ENCODE measurements at places on chromosomes 11 and 22.

DNA sequence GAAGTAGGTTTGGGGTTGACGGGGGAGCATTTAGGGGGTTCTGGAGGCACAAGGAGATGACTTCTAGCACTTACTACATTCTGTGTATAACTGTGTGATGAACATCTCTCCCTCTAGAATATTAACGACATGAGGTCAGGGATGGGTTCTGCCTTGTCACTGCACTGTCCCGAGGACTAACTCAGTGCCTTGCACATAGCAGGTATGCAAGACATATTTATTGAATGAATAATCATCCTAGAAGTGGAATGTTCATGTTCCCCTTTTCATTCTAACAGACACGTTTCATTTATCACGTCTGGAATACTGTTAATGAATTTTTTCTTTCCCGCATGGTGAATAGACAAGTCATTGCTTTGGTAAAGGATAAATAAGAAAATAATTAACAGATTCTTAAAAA is 12.6 kb downstream of the SYT13 start:
- no peak for DNase-seq

DNA sequence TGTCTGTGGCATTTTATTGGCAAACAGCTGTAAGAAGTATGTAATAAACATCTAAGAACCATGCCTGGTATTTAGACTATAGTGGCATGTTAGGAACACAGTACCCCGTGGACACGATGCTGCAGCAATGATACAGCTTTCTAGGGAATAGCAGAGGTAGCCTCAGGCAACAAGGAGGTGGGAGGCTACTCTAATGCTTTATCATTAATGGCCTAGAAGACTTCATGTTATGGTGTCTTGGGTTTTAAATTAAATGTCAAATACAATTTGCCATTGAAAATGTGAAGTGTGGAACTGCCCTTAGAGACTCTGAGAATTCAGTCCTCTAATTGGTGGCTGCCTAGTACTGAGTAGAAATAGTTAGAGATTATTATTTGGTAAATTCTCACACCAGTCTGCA is 516.9 kb downstream of the CNTN5 start:
- no peak for DNase-seq

GRCh38 chr11:103228807-103229206 is 119.6 kb downstream of the DYNC2H1 start:
- no peak for DNase-seq

- peak; percentile 15 for DNase-seq
Observed at GRCh38 chr22:36257308-36257707, 4.4 kb downstream of the APOL1 start.

DNA sequence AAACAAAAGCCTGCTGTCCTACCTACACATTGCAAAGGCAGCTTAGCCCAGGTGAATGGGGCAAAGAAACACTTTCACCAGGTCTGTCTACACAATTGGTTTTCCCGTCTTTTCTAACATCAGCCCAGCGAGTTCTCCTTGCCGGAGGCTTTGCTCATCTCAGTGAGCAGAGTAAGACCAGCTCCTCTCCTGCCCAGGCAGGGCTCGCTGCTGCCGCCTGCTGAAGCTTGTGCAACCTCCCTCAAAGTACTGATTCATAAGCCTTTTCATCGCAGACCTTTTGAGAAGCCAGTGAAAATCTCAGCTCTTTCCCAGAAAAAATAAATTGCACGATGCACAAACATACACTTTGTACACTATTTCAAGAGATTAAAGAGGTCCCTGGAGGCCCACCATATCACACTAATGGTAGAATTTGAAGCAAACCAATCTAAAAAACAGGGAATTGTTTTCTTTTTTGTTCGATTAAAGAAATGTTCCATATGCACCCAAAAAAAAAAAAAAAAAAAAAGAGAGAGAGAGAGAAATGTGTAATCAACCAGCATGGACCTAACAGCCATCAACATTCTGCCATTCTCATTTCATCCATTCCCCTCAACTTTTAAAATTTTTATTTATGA is 328.1 kb upstream of the MPPED2 start:
- peak; percentile 35 for DNase-seq

DNA sequence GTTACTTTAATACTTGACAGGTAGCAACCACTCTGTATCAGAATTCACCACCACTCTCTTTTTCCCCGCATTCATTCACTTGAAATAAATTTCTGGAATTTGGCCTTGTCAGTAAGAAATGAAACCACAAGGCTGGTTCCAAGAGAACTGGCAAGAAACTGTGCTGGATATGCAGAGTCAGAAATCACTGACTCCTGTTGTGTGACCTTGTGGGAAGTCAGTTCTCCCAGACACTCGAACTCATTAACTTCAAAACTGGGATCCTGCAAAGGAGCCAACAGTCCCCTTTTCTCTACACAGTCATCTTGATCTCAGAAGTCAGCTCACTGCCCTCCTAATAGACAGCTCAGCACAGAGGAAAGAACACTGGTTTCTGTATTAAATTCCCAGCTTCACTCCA is 142.7 kb downstream of the LRRC4C start:
- no peak for DNase-seq

GRCh38 chr11:47611348-47611794 is 17.2 kb upstream of the C1QTNF4 start:
- DNase-seq: no peak

DNA sequence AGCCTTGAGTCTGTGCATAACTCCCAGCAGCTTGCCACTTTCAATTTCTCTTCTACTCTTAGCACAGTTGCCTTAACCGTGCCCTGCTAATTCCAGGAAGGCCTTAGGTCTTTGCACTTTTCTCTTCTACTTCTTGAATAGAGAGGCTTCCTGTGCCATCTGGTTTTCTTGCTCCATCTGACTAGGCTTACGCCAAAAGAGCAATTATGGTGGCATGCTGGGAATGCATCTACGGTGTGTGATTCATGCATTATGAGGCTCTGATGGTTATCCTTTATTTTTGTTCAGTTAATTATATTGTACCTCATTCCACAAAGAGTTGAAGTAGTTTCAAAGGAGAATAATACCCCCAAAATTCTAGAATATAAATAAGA is 29.4 kb downstream of the SIK2 start:
- DNase-seq: no peak

DNA sequence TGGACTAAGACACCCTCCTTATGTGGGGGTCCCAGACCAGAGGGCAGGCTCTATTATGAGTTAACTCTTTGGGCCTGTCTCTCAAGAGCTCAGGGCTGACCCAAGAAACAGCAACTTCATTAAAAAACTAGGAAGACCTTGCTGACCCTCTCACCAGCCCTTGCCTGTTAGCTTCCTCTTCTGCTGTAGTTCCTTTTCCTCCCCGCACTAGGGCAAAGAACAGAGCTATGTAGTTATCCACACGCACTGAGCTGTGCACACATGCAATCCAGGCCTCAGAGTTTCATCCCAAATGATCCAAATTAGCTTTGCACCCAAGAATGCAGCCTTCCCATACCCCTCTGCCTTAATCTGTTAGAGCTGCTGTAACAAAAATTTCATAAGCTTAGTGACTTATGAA is 539.6 kb upstream of the CADM1 start:
- DNase-seq: no peak

- DNase-seq: peak; percentile 81
Observed at GRCh38 chr11:47177229-47177845, 658 bp upstream of the ARFGAP2 start.

- no peak for DNase-seq
Observed at GRCh38 chr11:132913295-132913694, 619.0 kb downstream of the OPCML start.

GRCh38 chr11:70376621-70377020 is 21.7 kb upstream of the CTTN start:
- no peak for DNase-seq

GRCh38 chr11:112780351-112781087 is 180.7 kb upstream of the NCAM1 start:
- DNase-seq: no peak

DNA sequence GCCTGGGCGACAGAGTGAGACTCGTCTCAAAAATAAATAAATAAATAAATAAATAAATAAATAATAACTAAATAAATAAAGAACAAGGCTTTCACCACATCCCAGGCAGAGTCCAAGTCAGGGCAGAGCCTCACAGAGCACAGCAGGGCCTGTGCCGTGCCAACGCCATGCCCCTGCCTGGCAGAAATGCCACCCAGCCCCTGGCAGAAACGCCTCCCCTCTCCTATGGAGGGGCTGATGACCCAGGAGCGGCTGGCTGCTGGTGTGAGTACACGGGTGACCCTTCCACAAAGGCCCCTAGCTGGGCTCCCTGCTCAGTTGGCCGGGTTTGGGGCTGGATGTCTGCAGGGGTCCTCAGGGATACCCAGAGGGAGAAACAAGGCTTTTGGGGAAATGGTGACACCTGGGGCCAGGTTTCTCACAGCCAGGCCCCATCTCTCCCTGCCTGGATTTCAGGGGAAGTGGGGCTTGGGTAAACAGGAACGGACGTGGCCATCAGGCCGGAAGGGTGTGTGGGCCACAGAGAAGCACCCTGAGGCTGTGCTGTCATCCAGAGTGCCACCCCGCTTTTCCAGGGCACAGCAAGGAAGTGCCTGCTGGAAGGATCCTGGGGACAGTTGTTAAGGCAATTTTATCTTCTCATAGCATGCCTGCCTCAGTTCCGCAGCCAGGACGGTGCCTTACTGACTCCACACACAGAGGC is 5.1 kb downstream of the BID start:
- DNase-seq: no peak

GRCh38 chr11:92644595-92645445 is 324.6 kb upstream of the MTNR1B start:
- DNase-seq: no peak

DNA sequence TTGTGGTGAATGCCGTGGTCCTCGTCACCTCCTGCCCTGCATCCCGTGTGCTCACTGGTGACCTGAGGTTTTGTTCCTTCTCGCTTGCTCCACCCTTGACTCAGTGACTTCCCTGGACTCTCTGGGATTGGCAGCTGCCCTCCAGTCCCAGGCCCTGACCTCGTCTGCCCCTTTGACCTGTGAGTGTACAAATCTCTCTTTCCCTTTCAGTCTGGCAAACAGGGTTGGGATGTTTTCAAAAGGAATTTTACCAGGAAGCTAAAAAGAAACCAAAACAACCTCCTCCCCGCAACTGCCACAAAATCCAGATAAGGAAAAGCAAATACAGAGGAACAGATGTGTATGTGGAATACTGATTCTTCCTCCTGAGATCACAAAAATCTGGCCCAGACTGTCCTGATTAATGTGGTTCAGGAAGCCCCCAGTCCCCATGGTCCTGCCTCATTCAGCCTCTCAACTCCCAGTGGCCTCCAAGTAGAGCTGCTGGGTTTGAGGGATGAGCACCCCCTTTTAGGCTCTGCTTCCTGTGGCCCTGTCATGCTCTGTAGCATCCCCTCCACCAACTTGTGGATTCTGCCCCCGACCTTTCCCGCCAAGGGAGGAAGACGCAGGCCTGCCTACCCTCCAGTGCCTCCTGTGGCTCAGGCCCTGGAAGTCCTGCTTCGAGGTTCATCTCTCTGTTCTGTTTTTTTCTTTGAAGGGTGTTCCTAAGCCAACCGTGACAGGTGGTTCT is 15.2 kb downstream of the ROBO4 start:
- DNase-seq: no peak

- peak; percentile 51 for DNase-seq
Observed at GRCh38 chr11:119306373-119306890, 10.5 kb downstream of the MCAM start.

GRCh38 chr22:26847816-26848215 is 190.4 kb downstream of the MIAT start:
- DNase-seq: no peak

DNA sequence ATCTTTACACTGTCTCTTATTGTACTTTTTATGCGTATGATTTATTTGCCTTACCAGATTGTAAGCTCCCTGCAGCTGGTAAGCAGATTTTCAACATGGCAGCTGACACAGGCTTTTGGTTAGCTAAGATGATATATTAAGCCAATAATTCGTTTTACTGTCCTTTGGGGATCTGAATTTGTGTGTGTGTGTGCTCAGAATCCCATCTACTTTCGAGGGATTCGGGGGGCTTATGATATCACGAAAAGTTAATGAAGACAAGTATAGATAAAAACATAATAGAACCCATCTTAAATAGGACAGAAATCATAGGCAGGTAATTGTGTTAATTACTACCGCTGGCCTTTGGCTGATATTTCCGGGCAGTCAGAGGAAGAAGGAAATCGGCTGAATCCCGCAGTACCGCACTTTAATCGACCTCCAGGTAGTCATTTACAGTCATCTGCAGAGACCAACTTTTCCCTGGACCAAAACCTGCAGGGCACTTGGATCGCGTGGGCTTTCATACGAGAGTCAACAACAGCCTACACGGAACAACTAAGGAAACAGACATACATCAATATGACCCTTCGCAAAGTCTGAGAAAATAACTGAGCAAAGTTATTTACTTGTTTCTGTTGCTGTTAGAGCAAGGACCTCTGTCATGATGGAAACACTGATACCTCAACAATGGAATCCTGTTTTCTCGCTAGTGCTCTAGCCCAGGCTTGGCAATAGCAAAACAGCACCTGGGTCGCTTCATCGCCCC is 802 bp downstream of the KBTBD3 start:
- DNase-seq: peak; percentile 25

DNA sequence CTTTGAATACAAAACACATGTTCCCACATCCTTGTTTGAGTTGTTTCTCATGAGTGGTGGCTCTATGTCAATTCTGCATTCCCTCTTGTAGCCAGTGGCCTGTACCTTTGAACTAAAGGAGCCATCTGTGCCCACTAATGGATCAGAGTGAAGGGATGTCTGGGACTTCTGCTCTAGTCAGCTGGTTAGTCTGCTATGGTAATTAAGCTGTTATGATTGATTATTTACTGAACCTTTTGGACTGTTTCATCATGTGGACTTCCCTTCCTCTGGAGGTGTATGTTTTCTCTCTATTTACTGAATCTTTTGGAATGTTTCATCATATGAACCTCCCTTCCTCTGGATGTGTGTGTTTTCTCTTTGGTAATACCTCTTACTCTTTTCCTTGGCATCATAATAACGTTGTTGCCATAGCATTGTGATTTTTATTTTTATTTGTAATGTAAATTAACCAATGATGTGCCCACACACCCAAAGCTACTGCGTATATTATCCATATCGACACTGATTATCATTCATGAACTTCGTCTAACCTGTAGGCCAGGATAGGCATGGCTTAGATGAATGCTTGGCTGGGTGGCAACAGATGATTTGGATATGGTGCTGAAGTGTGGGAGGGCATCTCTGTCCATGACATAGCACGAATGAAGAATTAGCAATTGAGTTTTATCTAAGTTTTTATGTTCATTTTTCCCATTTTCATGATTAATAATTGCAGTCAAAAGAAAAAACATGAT is 112.3 kb upstream of the SORL1-AS1 start:
- DNase-seq: no peak

GRCh38 chr11:69650081-69650831 is 9.3 kb downstream of the CCND1 start:
- DNase-seq: no peak

DNA sequence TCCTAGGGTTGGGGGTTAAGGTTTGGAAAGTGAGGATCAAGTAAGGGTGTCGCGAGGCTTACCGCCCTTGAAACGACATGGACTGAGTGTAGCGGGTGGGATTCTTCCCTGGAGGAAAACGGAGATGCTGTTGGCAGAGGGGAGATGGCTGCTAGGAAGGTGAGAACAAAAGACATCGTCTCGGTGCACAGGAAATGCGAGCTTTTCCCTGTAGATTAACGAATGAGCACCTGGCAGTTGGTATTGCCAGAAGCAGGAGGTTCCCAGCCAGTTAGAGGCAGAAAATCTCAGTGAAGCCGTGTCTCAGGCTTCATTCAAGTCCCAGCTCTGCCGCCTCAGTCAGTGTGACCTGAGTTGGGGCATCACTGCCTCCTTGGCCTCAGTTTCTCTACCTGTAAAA is 1.4 kb upstream of the LHFPL7 start:
- DNase-seq: no peak

- DNase-seq: no peak
Observed at GRCh38 chr22:28351476-28351875, 328.2 kb downstream of the TTC28 start.

Data from activated T-cell treated with anti-CD3 and anti-CD28 coated beads, Interleukin-2, amount 50 U/mL, for 48 hours (primary cell).